ENCODE measurements at places on chromosomes 2 and 18. TPM values are rescaled to one million over a fixed set of nuclear protein-coding genes. Genes with fewer than 3 reads are reported as not detected.

The NAT8 gene
- 0.27 TPM for total RNA-seq

GRCh38 chr2:218448934-218449333, 30.0 kb downstream of the VIL1 start:
- DNase-seq, result no peak

GRCh38 chr2:181632733-181633401, 24.0 kb downstream of the CERKL start:
- no peak for DNase-seq

GRCh38 chr2:31446848-31447247, 32.3 kb upstream of the XDH start:
- no peak for DNase-seq

The IL36G gene
- not detected for total RNA-seq
